Lower lobe of right lung (tissue), 2 donors: ENCODE measurements at places on chromosomes 7 and 10.

GRCh38 chr10:90087197-90088023, 386.0 kb downstream of the KIF20B start:
- H3K27ac ChIP-seq, result no peak overlapping the region
- no peaks in the 10 kb centered on the region for H3K4me1 ChIP-seq
- H3K27me3 ChIP-seq, result no peaks in the 10 kb centered on the region
- DNase-seq, result no peak
- H3K36me3 ChIP-seq, result no peaks in the 10 kb centered on the region

DNA sequence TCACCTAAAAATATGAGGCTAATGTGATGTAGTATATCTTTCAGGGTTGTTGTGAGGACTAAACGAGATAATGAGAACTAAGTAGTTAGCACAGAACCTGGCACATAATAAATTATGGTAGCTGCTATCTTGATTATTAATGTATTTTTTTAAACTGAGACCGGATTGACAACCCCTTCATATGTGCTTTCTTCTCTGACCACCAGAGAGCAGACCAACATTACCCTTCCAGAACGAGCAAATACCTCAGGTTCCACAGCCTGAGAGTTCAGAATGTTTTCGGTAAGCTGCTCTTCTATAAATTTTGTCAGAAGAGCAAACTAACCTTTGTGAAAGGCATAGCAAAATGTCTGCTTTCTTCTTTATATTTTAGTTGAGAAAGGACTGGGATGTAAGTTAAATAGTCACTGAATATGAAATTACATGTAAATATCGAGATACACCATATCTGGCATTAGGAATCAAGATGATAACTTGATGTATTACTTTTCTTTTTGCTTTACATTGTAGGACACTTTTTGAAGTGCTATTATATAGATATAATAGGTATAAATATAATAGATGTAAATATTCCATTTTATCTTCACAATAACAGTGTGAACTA, 13.6 kb upstream of the BPGM start:
- H3K27ac ChIP-seq, result no peak overlapping the region
- peaks cover 21% of the 10 kb centered on the region for H3K4me1 ChIP-seq
- no peaks in the 10 kb centered on the region for H3K36me3 ChIP-seq
- no peak overlapping the region for H3K4me3 ChIP-seq
- no peak for DNase-seq

DNA sequence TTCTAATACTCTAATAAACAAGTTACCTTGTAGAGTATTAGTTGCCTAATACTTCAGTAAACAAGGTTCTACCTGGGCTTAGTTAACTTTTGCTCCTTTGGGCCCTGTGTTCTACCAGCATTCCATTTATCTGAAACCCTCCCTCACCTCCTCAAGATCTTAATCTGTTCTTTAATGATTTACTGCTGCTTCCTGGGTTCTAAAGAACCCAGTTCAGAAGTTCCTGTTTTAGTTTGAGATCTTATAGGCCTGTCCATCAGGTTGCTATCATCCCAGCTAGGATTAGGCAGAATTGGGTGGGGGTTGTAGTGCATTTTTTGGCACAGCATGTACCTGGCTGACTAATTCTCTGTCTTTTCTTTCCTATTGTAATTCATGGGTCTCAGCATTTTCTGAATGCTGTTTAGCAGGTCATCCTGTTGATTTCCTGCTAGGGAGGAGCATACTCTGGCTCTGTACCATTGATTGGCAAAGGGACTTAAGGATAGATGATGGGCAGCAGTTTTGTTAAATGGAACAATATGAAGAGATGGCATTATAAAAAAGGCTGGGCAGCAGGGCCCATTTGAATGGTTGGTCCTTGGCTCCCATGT, 53.7 kb upstream of the TMEM248 start:
- DNase-seq, result no peak
- H3K4me3 ChIP-seq, result no peak overlapping the region
- H3K27ac ChIP-seq, result no peak overlapping the region
- no peaks in the 10 kb centered on the region for H3K27me3 ChIP-seq

DNA sequence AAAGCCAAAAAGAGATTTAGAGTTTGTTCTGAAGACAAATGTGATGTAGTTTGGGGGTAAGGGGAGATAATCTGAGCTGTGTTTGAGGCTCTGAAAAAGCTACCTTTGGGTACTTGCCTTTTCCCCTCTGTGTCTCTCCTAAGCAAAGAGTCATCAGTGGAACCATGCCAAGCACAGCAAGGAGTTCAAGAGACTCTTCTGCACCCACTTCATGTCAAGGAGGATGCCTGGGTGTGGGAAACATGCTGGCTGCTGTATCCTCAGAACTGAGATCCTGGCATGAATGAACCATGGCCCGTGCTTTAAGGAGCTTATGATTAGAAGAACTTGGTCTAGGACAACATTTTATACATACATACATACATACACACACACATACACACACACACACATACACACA, 142.9 kb downstream of the NOC3L start:
- no peak overlapping the region for H3K27ac ChIP-seq
- no peak for DNase-seq
- H3K36me3 ChIP-seq, result no peaks in the 10 kb centered on the region
- H3K27me3 ChIP-seq, result no peaks in the 10 kb centered on the region
- H3K4me3 ChIP-seq, result no peak overlapping the region

DNA sequence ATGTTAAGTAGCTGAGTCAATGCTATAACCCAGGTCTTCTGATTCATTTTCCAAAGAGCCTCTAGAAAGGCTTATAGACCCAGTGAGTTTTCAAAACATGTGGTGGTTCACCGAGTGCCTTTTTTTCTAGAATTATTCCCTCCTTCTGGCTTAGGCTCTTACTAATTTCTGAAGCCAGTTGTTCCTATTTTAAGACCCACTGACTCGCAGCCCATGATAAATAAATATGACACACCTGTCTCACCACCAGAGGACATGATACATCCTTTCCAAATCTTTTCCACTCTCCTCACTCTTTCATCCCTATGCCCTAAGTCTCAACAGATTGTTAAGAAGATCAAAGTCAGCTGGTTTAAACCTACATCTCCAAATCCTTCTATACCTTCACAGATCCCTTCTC, 126.0 kb upstream of the WNT16 start:
- no peaks in the 10 kb centered on the region for H3K27me3 ChIP-seq
- no peak overlapping the region for H3K27ac ChIP-seq
- H3K36me3 ChIP-seq, result no peaks in the 10 kb centered on the region
- DNase-seq, result no peak
- H3K4me3 ChIP-seq, result no peak overlapping the region

DNA sequence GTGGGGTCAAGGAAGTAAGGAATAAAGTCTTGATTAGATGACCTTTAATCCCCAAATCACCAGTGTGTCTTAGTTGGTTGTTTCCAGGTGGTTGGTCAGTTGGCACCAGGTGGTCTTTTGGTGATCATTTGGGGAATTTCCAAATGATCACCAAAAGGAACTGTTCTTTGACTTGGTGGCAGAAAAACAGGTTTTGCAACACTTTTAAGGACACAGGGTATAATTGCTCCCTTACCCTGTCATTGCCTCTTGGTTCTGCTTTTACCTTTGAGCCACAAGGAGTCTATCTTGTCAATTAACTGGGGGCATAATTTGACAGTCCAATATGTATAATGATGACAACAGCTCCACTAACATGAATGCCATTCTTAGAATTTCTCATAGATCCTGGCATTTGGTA, 104.2 kb downstream of the ADK start:
- peaks cover 12% of the 10 kb centered on the region for H3K4me1 ChIP-seq
- no peak overlapping the region for H3K4me3 ChIP-seq
- H3K36me3 ChIP-seq, result no peaks in the 10 kb centered on the region
- H3K27ac ChIP-seq, result no peak overlapping the region
- H3K27me3 ChIP-seq, result no peaks in the 10 kb centered on the region
- no peak for DNase-seq

- H3K4me3 ChIP-seq, result no peak overlapping the region
- no peaks in the 10 kb centered on the region for H3K36me3 ChIP-seq
- no peaks in the 10 kb centered on the region for H3K4me1 ChIP-seq
- no peaks in the 10 kb centered on the region for H3K27me3 ChIP-seq
- no peak for DNase-seq
- no peak overlapping the region for H3K27ac ChIP-seq
These were observed 613.8 kb downstream of the ZWINT start for GRCh38 chr10:55747244-55747643.

DNA sequence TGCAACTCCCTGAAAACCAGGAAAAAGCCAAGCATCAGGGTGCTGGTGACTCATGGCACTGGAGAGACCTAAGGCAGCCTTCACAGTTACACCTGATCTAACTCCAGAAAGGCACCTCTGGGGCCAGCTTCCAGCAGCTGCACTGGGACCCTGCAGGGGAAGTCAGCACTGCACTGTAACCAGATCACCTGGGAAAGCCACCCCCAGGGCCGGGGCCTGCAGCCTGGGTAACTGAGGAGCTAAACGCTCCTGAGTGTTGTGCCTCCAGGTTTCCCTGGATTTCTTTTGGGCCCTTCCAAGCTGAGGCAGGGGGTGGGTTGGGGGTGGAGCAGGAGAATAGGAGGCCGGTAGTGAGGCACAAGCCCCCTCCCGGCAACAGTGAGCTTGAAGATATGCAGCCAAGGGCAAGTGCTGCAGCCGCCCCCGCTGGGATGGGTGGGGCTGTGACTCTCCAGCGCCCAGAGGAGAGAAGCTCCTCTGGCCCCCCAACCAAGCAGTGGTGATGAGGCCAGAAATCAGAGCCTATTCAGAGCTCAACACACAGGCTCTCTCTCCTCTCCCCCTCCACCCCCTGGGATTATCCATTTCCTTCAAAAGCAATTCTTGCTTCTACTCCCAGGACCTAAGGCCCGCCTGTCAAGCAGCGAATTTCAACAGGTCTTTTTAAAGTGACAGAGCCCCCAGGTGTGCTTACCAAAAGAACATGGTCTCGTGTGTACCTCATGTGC, 2.6 kb downstream of the CXCL12 start:
- peaks cover 4% of the 10 kb centered on the region for H3K36me3 ChIP-seq
- no peak for DNase-seq
- H3K4me3 ChIP-seq, result peak overlapping the region; percentile 63
- H3K4me1 ChIP-seq, result peaks cover 7% of the 10 kb centered on the region
- H3K27me3 ChIP-seq, result peaks cover 41% of the 10 kb centered on the region

DNA sequence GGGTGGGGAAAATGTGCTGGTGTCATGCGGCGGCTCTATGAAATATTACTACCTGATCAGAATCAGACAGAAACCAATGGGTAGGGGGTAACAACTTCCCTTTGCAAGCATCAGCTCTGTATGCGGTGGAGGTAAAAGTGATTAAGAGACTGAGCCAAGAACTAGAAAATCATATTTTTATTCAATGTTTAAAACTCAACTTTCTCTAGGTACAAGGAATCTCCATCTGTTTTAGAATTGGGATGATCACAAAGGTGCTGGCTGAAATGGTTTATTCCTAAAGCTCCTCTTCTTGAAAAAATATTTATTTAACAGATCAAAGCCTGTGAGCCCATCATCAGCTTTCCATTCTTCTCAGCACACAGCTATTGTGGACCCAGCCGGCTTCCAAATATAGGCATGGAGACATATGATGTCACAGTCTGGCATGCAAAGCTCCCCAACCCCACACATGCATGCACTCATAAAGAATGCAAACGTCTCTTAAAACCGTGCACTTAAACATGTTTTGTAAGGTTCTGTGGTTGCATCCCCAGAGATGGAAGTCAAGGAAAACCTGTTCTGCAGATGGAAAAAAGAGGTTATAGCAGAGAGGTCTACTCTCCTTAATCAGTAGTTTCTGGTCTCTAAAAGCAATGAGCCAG, 126.0 kb downstream of the SKIDA1 start:
- no peak for DNase-seq
- no peaks in the 10 kb centered on the region for H3K4me1 ChIP-seq
- H3K27me3 ChIP-seq, result no peaks in the 10 kb centered on the region
- no peak overlapping the region for H3K27ac ChIP-seq

DNA sequence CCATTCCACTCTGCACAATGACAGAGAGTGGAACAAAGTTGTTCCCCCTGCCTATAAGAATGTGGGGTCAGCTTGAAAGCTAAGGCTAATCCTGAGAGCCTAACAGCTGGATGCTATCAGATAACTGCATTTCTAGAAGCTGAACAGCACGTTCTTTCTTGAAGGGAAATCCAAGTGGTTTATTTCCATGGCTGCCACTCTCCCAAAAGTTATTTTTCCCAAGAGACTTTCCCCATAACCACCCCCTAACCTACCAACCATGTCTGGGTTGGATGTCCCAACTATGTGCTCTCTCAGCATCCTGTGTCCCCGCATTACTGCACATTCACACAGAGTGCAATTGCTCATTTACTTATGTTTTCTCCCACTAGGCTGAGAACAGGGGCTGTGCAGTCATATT, 140.7 kb upstream of the ANKRD1 start:
- no peak overlapping the region for H3K4me3 ChIP-seq
- DNase-seq, result no peak
- H3K27ac ChIP-seq, result peak overlapping the region; percentile 32
- H3K36me3 ChIP-seq, result no peaks in the 10 kb centered on the region
- H3K27me3 ChIP-seq, result no peaks in the 10 kb centered on the region
- H3K4me1 ChIP-seq, result no peaks in the 10 kb centered on the region

DNA sequence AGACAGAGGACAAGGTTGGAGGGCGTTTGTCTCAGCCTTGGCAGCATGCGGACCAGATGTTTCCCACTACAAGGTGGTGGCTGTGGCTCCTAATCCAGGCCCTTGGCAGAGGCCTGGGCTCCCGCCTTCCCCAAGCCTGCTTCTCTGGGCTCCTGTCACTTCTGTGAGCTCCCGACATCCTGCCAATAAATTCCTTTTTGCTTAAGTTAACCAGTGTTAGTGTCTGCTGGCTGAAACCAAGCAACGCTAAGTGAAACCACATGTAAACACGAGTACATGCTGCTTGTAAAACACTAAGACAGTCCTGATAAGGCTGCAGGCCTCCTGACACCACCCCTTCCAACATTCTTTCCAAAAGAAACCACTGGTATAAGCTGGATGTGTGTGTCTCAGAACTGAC, 263.6 kb upstream of the ZMIZ1 start:
- peaks cover 42% of the 10 kb centered on the region for H3K4me1 ChIP-seq
- no peak overlapping the region for H3K4me3 ChIP-seq
- peak overlapping the region; percentile 73 for H3K27ac ChIP-seq
- H3K36me3 ChIP-seq, result no peaks in the 10 kb centered on the region
- H3K27me3 ChIP-seq, result no peaks in the 10 kb centered on the region

GRCh38 chr10:79982362-79982800, 33.5 kb upstream of the SFTPD start:
- peak overlapping the region; percentile 70 for H3K4me3 ChIP-seq
- H3K27ac ChIP-seq, result peak overlapping the region; percentile 92
- no peak for DNase-seq
- peaks cover 17% of the 10 kb centered on the region for H3K4me1 ChIP-seq
- H3K27me3 ChIP-seq, result peaks cover 13% of the 10 kb centered on the region

GRCh38 chr10:113983552-113983951, 60.1 kb upstream of the ADRB1 start:
- peaks cover 23% of the 10 kb centered on the region for H3K4me1 ChIP-seq
- H3K27ac ChIP-seq, result peak overlapping the region; percentile 58
- no peaks in the 10 kb centered on the region for H3K36me3 ChIP-seq
- DNase-seq, result no peak
- no peaks in the 10 kb centered on the region for H3K27me3 ChIP-seq
- H3K4me3 ChIP-seq, result no peak overlapping the region

DNA sequence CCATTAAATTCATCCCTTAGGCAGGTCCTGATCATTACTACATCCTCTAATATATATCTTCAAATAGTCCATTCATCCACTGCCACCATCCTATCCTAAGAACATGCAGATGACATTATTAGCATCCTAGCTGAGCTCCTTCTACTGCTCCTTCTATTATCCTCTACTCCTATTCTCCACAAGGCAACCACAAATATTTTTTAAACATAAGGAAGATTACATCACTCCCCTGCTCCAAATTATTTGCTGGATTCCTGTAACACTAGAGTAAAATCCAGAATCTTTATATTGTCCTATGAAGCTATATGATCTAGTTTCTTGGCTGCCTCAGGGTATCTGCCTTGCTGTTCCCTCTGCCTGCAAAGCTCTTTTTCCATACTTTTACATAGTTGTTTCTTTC, 176.3 kb upstream of the SLC26A5 start:
- H3K36me3 ChIP-seq, result no peaks in the 10 kb centered on the region
- no peaks in the 10 kb centered on the region for H3K4me1 ChIP-seq
- H3K27ac ChIP-seq, result no peak overlapping the region
- H3K27me3 ChIP-seq, result no peaks in the 10 kb centered on the region
